ENCODE measurements at places on chromosomes 13 and 19.
A peak's percentile ranks its signal among the peaks of the same experiment; 100 is the strongest.

DNA sequence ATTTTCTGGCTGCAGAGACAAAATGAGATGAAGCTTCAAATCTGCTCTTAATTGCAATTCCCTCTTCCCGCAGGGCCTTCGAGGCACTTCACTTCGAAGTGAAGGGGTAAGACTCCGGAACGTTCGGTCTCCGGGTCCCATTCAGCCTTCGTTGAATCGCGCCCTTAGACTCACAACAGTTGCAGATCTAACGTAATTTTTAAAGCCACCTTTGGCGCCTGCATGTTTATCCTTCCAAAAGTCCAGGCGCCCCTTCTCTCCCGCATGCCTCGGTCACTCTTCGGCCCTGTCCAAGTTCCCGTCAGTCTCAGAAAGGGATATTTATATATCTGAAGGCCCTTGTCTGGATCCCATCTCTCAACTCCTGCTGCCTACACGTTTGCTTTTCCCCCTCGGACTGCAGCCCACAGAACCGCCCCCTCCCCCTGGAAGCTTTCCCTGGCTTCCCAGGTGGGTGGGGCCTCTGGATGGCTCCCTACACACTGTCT, 915 bp upstream of the KCTD12 start:
- DNase-seq, result no peak

DNA sequence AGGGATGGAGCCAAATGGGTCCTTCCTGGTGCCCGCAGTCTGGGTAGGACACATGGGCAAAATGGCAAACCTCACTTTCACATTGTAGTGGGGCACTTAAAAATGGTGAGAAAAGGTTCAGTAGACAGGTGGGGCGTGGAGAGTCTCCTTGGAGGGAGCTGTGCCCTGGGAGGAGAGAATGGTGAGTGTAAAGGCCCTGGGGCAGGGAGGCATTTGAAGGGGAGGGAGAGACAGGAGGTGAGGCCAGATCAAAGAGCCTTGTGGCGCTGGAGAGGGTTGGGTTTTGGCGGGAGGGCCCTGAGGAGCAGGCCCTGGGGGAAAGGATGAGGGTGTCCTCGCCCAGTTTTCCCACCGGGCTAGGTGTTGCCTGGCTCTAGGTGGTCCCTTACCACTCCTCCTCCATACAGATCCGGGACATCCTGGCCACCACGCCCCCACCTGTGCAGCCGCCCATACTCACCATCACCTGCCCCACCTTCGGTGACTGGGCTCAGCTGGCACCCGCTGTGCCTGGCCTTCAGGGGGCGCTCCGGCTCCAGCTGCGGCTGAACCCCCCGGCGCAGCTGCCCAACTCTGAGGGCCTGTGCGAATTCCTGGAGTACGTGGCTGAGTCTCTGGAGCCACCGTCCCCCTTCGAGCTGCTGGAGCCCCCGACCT, 6.3 kb downstream of the MAP1S start:
- DNase-seq, result no peak

DNA sequence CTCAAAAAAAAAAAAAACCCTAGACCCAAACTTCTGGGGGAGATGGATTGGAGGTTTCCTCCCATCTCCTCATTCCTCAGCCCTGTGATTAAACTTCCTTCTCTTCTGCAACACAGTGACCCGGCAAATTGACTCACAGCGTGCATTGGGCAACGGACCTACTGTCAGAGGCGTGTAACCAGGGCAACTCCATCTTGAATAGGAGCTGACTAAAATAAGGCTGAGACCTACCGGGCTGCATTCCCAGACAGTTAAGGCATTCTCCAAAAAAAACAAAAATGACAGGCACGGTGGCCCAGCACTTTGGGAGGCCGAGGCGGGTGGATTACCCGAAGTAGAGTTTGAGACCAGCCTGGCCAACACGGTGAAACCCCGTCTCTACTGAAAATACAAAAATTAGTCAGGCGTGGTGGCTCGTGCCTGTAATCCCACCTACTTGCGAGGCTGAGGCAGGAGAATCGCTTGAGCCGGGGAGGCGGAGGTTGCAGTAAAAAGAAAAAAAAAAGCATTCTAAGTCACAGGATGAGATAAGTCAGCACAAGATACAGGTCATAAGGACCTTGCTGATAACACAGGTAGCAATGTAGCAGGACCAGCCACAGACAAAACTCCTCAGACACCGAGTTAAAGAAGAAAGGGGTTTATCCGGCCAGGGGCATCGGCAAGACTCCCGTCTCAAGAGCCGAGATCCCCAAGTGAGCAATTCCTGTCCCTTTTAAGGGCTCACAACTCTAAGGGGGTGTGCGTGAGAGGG, 5.4 kb upstream of the NLRP7 start:
- DNase-seq, result no peak

DNA sequence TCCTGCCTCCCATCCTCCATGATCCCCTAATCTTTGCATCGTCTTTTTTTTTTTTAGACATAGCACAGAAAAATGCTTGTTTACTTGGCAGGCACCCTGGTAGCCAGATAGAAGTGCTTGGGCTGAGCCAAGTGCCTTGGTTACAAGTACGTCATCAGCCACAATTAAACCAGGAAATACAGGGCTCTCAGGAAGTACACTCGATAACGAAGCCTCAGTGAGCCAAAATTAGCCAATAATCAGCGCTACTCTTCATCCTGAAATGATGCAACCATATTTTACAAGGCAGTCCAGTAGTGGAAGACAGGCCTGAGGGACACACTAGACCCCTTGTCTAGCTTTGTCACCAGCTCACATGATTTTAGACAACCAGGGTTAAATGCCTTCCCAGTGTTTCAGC, 194.0 kb upstream of the NBEA start:
- no peak for DNase-seq

DNA sequence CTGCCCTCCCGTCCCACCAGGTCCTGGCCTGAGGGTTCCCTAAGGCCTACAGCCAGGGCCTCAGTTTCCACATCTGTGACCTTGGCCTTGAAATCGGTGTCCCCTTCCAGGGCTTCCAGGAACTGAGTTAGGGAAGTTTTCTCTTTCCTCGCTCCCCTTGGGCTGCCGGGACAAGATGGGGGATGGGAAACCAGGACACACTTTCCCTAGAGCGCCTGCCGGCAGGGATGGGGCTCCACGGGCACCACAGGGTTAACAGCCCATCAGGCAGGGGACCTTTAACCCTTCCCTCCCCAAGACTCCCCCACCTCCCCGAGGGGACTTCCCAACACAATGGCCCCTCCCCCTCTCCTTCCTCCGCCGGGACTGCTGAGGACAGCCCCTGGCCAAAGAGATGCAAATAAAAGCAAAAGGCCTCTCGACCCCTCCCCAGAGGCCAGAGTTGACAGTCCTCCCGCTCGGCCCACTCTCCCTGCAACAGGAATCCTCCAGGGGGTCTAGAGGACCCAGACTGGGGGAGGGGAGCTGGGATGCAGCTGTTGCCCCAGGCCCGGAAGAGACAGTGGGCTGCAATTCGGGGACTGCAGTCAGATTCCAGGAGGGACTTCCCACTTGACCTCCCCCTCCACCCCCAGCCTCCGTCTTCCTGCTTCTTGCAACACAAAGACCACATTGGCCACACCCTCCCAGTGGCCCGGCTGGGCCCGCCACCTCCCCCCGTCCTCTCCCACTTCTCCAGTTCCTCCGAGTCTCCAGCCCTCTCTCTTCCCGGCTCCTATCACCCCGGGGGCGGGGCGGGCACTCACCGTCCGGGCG, 3.4 kb downstream of the BBC3 start:
- peak; percentile 86 for DNase-seq

GRCh38 chr13:36207672-36208071, 6.7 kb downstream of the SOHLH2 start:
- no peak for DNase-seq

- DNase-seq, result no peak
Observed at GRCh38 chr13:54029226-54029625, 1000.6 kb downstream of the OLFM4 start.

DNA sequence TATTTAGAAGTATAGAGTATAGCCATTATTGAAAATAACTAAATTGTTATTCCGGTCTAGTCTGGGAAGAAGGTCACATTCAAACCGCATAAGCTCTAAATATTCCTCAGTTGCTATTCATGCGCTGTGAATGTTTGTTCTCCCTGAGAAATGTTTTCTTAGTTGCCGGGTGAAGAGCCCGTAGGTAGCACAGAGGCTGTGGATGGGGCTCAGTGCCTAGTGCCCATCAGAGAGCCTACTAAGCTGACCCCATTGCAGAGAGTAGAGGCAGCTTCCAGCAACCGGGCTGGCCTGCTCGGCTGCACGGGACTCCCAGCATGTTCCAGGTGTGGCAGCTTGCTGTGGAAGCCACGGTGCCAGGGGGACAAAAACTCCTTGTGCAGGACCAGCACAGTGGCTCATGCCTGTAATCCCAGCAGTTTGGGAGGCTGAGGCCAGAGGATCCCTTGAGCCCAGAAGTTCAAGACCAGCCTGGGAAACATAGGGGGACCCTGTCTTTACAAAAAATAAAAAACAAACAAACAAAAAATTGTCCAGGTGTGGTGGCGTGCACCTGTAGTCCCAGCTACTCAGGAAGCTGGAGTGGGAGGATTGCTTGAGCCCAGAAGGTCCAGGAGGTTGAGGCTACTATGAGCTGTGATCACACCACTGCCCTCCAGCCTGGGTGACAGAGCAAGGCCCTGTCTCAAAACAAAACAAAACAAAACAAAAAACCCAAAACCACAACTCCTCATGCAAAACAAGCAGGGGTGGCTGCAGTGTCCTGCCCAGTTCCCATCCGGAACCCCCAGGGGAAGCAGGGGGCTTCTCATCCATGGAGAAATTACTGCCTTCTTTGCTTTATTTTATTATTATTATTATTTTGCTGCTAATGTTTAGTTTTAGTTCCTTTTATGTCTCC, 82.5 kb downstream of the KCTD15 start:
- no peak for DNase-seq
